ENCODE measurements at places on chromosomes 11 and 22. TPM values are rescaled to one million over a fixed set of nuclear protein-coding genes. Genes with fewer than 3 reads are reported as not detected.

DNA sequence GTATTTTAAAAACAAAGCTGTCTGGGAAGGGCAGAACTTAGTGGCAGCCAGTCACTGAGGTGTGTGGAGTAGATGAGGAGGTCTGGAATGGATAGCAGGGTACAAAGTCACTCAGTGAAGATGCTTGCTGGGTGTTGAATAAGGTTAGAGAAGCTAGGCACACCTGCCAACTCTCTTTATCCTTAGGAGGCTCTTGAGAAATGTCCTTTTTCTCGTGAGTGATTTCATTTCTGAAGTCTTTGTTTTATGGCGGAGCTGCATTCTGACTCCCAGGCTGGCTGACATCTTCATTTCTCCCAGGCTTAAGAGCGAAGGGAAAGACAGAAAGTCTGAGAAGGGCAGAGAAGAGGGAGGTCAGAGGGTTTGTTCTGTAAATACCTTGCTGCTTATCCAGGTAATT is 31.0 kb downstream of the CECR2 start:
- DNase-seq = no peak

UBQLN3 gene
- total RNA-seq = not detected

OR6A2 gene
- total RNA-seq = not detected

- DNase-seq = no peak
These were observed 9.0 kb downstream of the MB start for GRCh38 chr22:35608088-35608487.

Data from renal cortical epithelial cell (primary cell).